ENCODE measurements at places on chromosomes 5 and 9.
A peak's percentile ranks its signal among the peaks of the same experiment; 100 is the strongest.

DNA sequence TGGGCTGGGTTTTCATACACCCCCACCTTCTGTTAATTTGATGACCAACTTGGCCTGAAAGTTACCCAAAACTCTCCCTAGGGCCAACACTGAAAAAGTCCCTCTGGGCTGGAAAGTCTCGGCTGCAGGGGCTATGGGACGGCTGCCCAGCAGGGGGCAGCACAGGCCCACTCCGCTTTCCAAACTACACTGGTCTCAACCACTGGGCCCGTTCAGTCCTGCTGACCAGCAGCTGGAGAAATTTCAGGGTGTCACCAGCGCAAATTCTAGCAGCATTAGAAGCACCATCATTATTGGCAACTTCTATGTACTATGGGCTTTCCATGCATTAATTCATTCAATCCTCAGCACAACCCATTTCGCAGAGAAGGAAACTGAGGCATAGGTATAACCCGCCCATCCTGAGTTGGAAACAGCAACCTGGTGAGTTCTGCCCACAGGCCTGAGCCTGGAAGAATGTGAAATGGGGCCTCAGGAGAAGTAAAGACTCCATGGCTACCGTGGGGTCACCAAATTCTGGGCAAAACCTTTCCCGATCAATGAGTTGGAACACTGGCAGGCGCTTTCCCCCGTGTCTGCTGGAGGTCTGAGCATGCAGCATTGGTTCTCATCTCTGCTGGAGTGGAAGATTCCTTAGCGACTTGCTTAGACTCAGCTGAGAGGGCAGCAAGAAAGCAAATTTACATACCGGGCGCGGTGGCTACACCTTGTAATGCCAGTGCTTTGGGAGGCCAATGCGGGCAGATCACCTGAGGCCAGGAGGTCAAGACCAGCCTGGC lies 9.7 kb downstream of the ORM2 start:
- no peak for DNase-seq

GRCh38 chr9:117184173-117184572 lies 230.7 kb downstream of the ASTN2 start:
- peak; percentile 49 for DNase-seq

GRCh38 chr5:154132718-154133307 lies 57.7 kb upstream of the GALNT10 start:
- no peak for DNase-seq

DNA sequence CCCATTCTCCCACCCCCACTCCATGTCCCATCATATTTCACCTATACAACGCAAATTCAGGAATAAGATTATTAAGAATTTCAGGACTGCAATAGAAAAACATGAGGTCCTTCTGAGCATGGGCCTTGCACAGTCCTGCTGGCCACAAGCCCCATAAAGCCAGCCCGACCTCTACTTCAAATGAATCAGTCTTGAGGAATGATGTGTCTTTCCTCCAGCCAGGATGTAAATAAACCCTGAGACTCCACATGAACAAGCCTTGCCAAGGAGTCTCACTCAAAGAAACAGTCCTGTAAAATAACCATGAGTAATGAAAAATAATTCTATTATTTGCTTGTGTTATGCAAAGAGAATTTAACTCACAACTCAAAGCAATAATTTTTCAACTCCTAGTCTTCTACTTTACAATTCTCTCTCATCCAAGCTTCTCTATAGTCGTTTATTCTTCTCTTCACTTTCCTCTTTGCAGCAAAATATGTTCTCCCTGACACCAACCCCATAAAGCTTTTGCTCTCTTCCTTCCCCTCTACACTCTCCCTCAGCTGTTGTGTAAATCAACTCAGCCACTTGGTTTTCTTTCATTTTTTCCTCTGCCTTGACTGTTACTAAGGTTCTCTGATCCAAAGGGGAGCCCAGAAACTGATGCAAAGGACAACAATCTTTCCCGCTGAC lies 140.1 kb upstream of the MOCS2 start:
- DNase-seq, result no peak

GRCh38 chr5:177309351-177310191 lies 2.1 kb downstream of the MXD3 start:
- DNase-seq, result no peak

DNA sequence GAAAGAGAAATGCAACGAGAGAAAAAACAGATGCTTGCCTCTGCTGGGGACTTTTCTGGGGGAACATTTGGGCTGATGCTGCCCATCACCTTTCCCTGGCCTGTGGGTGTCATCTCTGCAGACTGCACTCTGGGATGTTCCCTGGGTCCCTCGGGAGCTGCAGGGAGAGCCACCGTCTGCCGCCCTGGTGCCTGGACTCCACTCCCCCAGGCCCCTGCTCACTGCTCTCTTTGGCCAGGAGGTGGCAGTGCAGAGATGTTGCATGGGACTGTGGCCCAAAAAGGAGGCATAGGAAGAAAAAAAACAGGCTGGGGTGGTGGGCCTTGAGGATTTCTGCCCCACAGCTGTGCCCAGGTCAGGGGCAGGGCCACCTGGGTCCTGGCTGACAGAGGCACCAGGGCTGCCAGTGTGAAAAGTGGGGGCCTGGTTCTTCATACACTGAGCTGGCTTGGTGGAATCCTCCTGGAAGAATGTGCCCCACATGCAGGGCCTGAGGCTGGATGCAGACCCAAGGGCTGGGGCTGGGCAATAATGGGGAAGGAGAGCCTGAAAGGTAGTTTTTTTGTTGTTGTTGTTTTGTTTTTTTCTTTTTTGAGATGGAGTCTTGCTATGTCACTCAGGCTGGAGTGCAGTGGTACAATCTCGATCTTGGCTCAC lies 353.6 kb downstream of the SLIT3 start:
- DNase-seq, result no peak

- no peak for DNase-seq
Observed at GRCh38 chr5:56506211-56506965, 273.3 kb upstream of the ANKRD55 start.

DNA sequence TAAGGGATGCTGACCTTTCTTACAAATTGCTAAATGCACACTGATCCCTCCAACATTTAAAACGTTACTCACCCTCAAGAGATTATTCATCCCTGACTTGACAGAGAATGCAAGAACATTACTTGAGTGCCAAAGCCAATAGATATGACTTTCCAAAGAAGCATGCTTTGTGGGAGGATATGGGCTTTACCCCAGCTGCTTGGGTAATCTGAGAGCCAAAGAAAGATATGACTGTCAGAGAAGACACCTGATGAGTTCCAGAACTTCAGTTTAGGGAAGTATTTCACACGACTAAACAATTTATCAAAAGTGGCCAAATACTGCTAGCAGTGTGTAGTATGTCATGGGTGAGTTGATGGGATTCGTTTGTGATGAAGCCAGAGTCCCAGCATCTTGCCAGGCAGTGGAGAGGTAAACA lies 7.4 kb upstream of the SPDL1 start:
- no peak for DNase-seq

DNA sequence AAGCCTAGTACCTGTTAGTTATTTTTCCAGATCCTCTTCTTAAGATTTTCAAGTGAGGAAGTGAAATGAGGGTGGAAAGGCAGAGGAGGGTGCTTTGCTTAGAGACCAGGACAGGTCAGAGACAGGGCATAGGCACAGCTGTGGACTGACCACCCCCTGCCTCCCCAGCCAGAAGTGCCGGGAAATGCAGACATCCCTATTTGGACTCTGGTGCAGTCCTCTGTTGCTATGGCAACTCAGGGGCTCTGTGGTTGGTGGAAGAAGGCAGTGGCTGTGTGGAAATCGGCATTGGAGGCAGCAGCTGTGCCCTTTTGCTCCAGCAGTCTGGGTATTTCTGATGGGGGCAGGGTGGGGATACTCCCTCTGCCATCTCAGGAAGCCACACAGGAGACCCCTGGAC lies 43.3 kb upstream of the NDFIP1 start:
- no peak for DNase-seq

- DNase-seq, result no peak
Observed at GRCh38 chr5:174732036-174733020, 7.9 kb downstream of the MSX2 start.

DNA sequence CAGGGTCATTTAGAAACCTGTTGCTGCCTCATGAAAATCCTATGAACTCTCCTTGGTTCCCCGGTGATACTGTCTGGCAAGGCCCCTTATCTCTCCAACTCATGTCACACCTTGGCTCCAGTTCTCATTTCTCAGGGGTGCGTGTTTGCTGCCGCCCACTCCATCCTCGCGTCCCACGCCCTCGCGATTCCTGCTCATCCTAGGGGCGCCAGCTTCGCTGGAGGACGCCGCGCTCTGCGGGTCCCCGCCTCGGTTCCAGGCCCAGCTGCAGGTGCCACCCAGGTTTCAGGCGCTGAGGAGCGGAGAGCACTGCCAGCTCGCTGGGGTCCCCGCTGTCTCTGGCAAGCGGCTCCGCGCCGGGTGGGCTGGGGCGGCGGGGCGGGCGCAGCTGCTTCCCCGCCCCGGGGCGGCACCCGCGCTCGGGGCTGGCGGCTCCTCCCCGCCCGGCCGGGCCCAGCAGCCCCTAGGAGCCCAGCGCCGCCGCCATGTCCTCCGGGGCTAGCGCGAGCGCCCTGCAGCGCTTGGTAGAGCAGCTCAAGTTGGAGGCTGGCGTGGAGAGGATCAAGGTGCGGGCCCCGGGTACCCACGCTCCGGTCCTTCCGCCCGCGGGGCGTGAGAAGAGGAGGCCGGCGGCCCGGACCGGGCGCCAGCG lies at the start of gene GNG10:
TSS of gene GNG10 (plus strand) at position 456 of the 652 bp plus-strand sequence. CDS start at position 486, 30 bp downstream.
- DNase-seq, result no peak

GRCh38 chr9:93541581-93542349 lies 34.6 kb upstream of the PHF2 start:
- DNase-seq, result no peak

- DNase-seq, result no peak
Observed at GRCh38 chr5:133147815-133148567, 96.2 kb downstream of the HSPA4 start.

- no peak for DNase-seq
Observed at GRCh38 chr5:41127967-41128690, 57.0 kb upstream of the MROH2B start.

DNA sequence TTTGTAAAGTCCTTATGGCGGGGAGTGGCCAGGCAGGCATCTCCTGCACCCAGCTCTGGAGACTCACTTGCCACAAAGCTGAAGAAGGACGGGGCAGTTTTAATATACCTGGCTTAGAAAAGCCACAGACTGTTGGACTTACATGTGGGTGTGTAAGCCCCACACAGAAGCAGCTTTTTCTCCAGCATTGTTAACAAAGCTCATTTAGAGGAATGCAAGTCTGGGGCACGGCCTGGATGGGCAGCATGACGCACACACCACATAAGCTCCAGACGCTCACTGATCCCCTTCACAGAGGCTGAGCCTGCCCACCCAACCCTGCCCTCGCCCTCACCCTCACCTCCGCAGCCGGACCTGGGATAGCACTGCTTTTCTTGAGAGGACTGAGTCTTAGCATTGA lies 58.0 kb upstream of the PDE8B start:
- no peak for DNase-seq

DNA sequence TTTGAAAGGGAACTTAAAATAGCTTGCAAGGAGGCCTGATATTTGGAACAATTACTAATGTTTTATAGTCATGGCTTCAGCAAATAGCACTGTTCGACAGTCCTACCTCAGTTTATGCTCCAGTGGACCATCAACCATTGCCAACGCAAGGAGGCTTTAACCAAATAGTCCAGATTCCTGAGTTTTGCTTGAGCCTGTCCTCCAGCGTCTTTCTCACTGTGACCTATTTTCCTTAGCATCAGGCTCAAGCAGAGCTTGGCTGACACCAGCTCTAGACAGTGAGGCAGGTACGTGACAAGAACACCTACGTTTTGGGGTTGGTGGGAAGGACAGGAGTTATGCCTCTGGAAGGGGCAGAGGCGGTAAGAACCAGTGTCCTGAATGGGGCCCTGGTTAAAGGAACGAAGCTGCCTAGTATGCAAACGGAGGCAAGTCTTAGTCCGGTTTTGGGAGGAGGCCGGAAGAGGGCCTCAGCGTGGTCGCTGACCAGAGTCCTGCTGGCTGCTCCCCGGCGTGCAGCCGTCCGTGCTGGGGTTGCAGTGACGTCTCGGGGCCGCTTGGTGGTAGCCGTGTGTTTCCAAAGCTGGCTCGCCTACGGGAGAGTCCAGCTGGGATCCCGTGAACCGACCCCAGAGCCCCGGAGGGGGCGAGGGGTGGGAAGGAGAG lies 998 bp upstream of the FGF18 start:
- DNase-seq, result no peak

GRCh38 chr9:134488331-134489280 lies 153.0 kb upstream of the COL5A1 start:
- DNase-seq, result no peak

GRCh38 chr9:130523921-130524320 lies 55.5 kb upstream of the FUBP3 start:
- DNase-seq, result no peak

DNA sequence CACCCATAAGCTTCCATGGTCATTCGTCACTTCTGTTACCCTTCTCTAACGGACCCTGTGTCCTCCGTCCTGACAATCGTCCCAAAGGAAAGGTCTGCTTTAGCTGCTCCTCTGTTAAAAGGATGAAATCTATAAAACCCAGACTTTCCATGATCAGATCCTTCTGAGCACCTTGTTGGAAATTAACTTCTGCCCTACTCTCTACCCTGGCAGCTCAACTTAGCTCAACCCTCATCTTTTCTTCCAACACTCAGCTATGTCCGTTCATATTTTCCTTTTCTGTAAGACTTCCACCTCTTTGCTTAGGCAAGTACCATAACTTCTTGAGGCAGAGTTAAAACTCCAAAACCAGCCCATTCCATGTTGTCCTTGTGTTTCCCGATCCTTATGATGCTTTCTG lies 205.4 kb downstream of the SPATA31A6 start:
- no peak for DNase-seq

DNA sequence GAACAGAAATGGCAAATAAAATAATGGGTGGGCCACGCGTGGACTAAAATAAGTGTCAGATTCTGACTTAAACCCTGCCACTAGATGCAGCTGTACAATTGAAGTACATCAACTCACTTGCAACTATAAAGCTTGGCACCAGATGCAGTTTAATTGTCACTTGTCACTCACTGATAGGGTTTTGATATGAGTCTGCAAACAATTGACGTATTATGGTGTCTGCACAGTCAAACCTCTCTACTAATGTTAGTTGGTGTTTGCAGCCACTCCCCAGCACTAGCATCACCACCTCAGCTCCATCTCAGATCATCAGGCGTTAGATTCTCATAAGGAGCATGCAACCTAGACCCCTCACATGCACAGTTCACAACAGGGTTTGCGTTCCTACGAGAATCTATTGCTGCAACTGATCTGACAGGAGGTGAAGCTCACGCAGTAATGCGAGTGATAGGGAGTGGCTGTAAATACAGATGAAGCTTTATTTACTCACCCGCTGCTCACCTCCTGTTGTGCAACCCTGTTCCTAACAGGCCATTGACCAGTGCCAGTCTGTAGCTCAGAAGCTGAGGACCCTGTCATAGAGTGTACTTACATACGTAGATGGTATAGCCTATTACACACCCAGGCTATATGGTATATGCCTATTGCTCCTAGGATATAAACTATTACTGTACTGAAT lies 72.1 kb upstream of the SEMA6A start:
- DNase-seq, result no peak

DNA sequence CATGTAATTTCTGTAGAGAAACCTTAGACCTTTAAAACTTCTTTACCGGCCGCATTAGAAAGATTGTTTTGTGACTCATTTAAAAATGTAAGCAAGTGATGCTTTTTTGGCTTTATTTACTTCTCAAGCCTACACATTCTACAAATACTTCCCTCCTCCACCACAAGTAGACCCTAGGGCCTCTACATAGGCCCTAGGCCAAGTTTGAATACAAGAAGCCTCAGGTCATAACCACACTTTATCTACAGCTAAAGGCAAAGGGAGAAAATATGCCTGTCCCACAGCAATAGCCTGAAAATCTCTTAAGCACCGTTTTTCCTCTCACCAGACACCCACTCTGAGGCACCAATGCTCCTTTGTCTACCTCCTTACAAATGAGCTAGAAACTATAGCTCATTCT lies 53.9 kb downstream of the CSNK1A1 start:
- DNase-seq, result no peak

GRCh38 chr5:3195994-3196393 lies 399.6 kb upstream of the IRX1 start:
- no peak for DNase-seq

Measured in cerebellar nuclear complex (tissue), 1 donor.